ENCODE measurements at places on chromosomes 3 and 15. TPM values are rescaled to one million over a fixed set of nuclear protein-coding genes. Genes with fewer than 3 reads are reported as not detected.
A peak's percentile ranks its signal among the peaks of the same experiment; 100 is the strongest.

DNA sequence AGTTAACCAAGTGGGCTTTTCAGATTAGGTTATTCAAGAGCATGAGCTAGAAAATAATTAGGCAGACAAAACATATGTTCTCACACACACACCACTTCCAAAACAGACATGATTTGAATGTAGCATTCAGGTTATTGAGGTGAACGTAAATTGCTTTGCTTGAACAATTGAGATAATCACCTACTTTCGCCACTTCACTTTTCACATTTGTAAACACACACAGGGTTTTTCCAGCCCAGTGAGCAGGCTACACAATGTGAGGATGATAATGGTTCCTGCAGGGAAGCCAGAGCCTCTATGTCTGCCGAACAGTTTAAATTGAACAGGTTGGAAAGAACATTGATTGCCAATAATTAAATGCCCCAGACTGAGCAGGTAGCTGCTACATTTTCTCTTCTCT, 560.8 kb downstream of the OCA2 start:
- H3K4me1 ChIP-seq: no peaks in the 10 kb centered on the region
- H3K27me3 ChIP-seq: no peaks in the 10 kb centered on the region
- H3K36me3 ChIP-seq: no peaks in the 10 kb centered on the region
- H3K4me3 ChIP-seq: no peak overlapping the region
- no peak for DNase-seq
- no peak overlapping the region for H3K27ac ChIP-seq

DNA sequence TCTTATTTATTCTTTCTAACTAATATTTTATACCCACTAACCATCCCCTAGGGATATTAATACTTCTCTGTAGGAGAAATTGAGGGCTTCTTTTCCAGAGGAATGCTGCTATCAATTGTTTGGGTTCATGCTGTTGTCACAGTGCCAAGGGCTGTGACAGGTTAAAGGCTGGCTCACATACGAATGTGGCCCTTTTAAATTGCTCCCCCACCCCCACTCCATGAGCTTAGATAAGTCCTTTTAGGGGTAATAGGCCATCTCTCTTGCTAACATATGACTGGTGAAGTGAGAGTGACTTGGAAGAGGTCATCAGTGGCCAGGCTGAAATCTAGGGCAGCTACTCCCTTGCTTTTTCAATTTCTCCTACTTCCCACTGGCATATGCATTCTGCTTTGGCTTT, 121.9 kb upstream of the DPH6 start:
- no peak for DNase-seq
- peaks cover 2% of the 10 kb centered on the region for H3K4me1 ChIP-seq
- no peaks in the 10 kb centered on the region for H3K36me3 ChIP-seq
- no peak overlapping the region for H3K4me3 ChIP-seq

OXSM gene
- 10.6 TPM for total RNA-seq

GRCh38 chr15:49079340-49080039, 33.2 kb upstream of the SECISBP2L start:
- no peaks in the 10 kb centered on the region for H3K27me3 ChIP-seq
- H3K36me3 ChIP-seq: no peaks in the 10 kb centered on the region
- peaks cover 13% of the 10 kb centered on the region for H3K4me1 ChIP-seq

EPHA3 gene
- total RNA-seq: 0.18 TPM

- H3K4me3 ChIP-seq: no peak overlapping the region
- H3K36me3 ChIP-seq: no peaks in the 10 kb centered on the region
- H3K27me3 ChIP-seq: no peaks in the 10 kb centered on the region
- H3K4me1 ChIP-seq: peaks cover 25% of the 10 kb centered on the region
These were observed 30.0 kb downstream of the MB21D2 start for GRCh38 chr3:192887701-192888100.

SETD2 gene
- total RNA-seq: 30.3 TPM

DNA sequence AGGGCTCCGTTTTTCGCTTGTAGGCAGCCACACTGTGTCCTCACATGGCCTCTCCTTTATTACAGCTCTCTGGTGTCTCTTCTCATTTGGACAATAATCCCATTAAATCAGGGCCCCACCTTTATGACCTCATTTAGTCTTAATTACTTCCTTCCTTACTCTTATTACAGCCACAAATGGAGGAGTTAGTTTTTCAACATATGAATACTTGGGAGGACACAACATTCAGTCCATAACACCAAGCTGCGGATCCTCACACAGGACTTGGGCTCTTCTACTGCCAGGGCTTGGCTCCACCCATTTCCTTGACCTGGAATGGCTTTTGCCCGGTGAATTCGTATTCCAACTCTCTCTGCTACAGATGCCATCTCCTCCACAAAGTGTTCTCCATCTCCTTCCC, 74.3 kb upstream of the SLC7A14 start:
- no peaks in the 10 kb centered on the region for H3K4me1 ChIP-seq
- no peak overlapping the region for H3K4me3 ChIP-seq
- no peak for DNase-seq
- H3K36me3 ChIP-seq: no peaks in the 10 kb centered on the region
- H3K27me3 ChIP-seq: no peaks in the 10 kb centered on the region

GRCh38 chr3:60217156-60217911, 1033.9 kb downstream of the FHIT start:
- peak; percentile 2 for DNase-seq
- no peak overlapping the region for H3K27ac ChIP-seq
- no peaks in the 10 kb centered on the region for H3K27me3 ChIP-seq
- no peaks in the 10 kb centered on the region for H3K4me1 ChIP-seq

DNA sequence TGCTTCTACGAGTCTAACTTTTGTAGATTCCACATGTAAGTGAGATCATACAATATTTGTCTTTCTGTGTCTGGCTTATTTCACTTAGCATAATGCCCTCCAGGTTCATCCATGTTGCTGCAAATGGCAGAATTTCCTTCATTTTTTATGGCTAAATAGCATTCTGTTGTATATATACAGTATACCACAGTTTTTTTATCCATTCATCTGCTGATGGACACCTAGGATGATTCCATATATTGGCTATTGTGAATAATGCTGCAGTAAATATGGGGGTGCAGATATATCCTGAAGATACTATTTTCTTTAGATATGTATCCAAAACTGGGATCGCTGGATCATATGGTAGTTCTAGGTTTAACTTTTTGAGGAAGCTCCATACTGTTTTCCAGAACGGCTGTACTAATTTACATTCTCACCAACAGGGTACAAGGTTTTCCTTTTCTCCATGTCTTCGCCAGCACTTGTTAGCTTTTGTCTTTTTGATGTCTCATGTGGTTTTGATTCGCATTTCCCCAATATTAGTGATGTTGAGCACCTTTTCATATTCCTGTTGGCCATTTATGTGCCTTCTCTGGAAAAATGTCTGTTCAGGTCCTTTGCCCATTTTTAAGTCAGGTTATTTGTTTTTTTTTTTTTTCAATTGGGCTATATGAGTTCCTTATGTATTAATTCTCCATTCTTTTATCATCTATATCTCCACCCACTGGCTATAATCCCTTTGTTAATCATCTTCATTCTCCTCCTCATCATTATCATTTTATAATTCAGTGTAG, 26.9 kb downstream of the CHCHD4 start:
- H3K27me3 ChIP-seq: 0 out of 2 replicates have a peak, but pooled peaks cover 1% of the 10 kb centered on the region
- H3K36me3 ChIP-seq: no peaks in the 10 kb centered on the region
- H3K27ac ChIP-seq: no peak overlapping the region
- H3K4me3 ChIP-seq: no peak overlapping the region
- no peaks in the 10 kb centered on the region for H3K4me1 ChIP-seq

DNA sequence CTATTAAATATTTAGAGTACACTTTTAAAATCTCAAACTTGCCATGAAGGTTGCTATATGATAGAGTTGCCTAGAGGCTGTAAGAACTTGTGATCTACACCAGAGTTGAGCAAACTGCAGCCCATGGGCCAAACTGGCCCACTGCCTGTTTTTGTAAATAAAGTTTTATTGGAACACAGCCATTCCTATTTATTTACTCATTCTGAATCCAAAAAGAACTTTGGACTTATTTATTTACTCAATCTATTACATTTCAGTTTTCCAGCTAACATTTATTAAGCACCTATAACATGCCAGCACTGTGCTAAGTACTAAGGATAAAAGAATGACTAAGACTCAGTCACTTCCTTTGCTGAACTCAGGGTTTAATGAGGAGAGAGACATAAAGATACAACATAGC, 403.6 kb downstream of the ERC2 start:
- H3K36me3 ChIP-seq: no peaks in the 10 kb centered on the region
- DNase-seq: no peak
- H3K4me3 ChIP-seq: no peak overlapping the region
- H3K27ac ChIP-seq: no peak overlapping the region
- no peaks in the 10 kb centered on the region for H3K4me1 ChIP-seq

- no peak overlapping the region for H3K4me3 ChIP-seq
- no peaks in the 10 kb centered on the region for H3K4me1 ChIP-seq
- no peaks in the 10 kb centered on the region for H3K36me3 ChIP-seq
- no peak overlapping the region for H3K27ac ChIP-seq
- no peak for DNase-seq
These were observed 112.1 kb upstream of the MRPS22 start for GRCh38 chr3:139231555-139232281.

KBTBD13 gene
- not detected for total RNA-seq

DNA sequence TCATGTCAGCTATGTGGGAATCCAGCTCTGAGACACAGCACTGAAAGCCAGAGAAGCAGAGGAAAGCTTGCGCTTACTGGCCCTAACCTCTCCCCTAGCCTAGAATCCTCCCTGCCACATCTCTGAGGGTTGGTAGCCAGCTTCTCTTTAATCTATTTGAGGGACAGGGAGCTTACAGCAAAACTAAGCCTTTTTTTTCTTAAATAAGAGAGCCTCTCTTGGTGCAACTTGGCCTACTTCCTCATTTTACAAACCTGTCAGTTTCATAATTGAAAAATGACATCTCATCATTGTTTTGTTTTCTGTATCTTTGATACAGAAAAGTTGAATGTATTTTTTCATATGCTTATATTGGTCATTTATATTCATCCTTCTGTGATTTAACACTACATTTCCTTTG, 193.9 kb downstream of the ZNF621 start:
- DNase-seq: no peak
- H3K27ac ChIP-seq: no peak overlapping the region
- no peaks in the 10 kb centered on the region for H3K4me1 ChIP-seq
- H3K36me3 ChIP-seq: no peaks in the 10 kb centered on the region
- no peaks in the 10 kb centered on the region for H3K27me3 ChIP-seq

SLC22A13 gene
- under 0.01 TPM for total RNA-seq

- no peak for DNase-seq
- no peaks in the 10 kb centered on the region for H3K27me3 ChIP-seq
- H3K4me1 ChIP-seq: peaks cover 12% of the 10 kb centered on the region
- H3K36me3 ChIP-seq: no peaks in the 10 kb centered on the region
- no peak overlapping the region for H3K4me3 ChIP-seq
- no peak overlapping the region for H3K27ac ChIP-seq
These were observed 1.6 kb upstream of the WDR82 start for GRCh38 chr3:52280050-52280461.

FOXL2NB gene
- not detected for total RNA-seq

GRCh38 chr3:183769453-183769852, 55.9 kb downstream of the MAP6D1 start:
- H3K36me3 ChIP-seq: peaks cover 28% of the 10 kb centered on the region
- no peak for DNase-seq
- no peaks in the 10 kb centered on the region for H3K27me3 ChIP-seq

DNA sequence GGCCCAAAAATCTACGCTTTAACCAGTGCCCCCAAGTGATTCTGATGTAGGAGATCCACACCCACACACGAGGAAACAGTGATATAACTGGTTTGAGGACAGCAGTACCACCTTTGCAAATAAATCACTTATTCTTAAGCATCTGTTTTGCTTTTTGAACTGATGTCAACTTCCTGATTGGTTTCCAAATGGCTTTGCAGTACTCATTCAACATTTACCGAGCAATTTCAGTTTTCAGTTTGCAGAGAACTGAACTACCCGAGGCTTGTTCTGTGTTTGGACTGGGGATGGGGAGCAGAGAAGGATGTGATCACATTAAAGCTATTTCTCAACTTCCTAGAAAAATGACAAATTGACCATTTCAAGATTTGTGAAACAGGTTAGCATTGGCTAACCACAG, 1.1 kb upstream of the GYG1 start:
- no peak overlapping the region for H3K4me3 ChIP-seq
- no peak for DNase-seq
- peaks cover 7% of the 10 kb centered on the region for H3K36me3 ChIP-seq

- no peaks in the 10 kb centered on the region for H3K27me3 ChIP-seq
- H3K27ac ChIP-seq: no peak overlapping the region
- H3K4me3 ChIP-seq: no peak overlapping the region
- peaks cover 1% of the 10 kb centered on the region for H3K36me3 ChIP-seq
- H3K4me1 ChIP-seq: no peaks in the 10 kb centered on the region
- DNase-seq: no peak
These were observed 58.3 kb downstream of the NSUN3 start for GRCh38 chr3:94121161-94121560.

PRICKLE2 gene
- total RNA-seq: 14.2 TPM

NT5DC2 gene
- 161 TPM for total RNA-seq
